ENCODE measurements at places on chromosomes 2 and 18.

DNA sequence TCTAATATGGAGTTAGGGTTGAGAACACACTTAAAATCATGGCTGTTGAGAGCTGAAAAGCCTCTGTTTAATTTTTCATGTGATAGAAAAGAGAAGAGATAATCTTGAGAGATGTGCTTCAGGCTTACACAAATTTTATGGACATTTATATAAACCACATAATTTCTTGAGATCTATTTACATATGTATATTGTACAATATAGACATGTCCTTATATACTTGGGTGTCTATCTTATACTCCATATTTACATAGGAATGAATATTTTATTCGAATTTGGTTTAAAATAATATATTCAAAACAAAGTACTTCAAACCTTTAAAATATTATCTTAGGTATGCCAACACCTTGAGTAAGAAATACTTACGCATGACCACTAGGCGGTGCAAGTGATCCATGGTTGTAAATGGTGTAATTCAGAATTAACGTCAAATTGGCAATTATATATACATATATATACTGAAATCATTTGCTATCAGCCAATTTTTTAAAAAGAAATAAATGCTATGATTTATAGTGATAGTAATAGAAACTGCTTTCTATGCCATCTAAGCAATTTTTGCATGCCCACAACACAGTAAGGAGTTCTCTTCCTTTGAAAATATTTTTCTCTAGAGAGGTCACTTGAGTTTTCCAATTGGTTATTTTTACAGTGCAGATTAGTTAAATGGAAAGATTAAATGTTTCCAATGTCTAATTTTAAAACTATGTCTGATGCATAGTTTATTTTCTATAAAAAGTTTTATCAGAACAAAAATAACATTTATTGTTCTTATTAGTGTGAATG, 37.6 kb upstream of the SPAG16 start:
- no peak overlapping the region for H3K4me3 ChIP-seq
- no peak overlapping the region for H3K27ac ChIP-seq
- no peaks in the 10 kb centered on the region for H3K27me3 ChIP-seq
- no peaks in the 10 kb centered on the region for H3K36me3 ChIP-seq
- DNase-seq, result peak; percentile 64
- no peaks in the 10 kb centered on the region for H3K4me1 ChIP-seq

GRCh38 chr2:191126386-191127085, 24.3 kb downstream of the STAT4 start:
- no peaks in the 10 kb centered on the region for H3K27me3 ChIP-seq
- no peak overlapping the region for H3K27ac ChIP-seq
- DNase-seq, result no peak
- H3K36me3 ChIP-seq, result no peaks in the 10 kb centered on the region
- H3K4me3 ChIP-seq, result no peak overlapping the region

GRCh38 chr2:253202-253638, 10.6 kb downstream of the SH3YL1 start:
- no peak overlapping the region for H3K27ac ChIP-seq
- no peak overlapping the region for H3K4me3 ChIP-seq
- DNase-seq, result no peak
- H3K27me3 ChIP-seq, result no peaks in the 10 kb centered on the region
- H3K4me1 ChIP-seq, result no peaks in the 10 kb centered on the region

- H3K27me3 ChIP-seq, result no peaks in the 10 kb centered on the region
- peaks cover 3% of the 10 kb centered on the region for H3K4me1 ChIP-seq
- H3K4me3 ChIP-seq, result no peak overlapping the region
These were observed 314.5 kb upstream of the MMADHC start for GRCh38 chr2:149902081-149902480.

DNA sequence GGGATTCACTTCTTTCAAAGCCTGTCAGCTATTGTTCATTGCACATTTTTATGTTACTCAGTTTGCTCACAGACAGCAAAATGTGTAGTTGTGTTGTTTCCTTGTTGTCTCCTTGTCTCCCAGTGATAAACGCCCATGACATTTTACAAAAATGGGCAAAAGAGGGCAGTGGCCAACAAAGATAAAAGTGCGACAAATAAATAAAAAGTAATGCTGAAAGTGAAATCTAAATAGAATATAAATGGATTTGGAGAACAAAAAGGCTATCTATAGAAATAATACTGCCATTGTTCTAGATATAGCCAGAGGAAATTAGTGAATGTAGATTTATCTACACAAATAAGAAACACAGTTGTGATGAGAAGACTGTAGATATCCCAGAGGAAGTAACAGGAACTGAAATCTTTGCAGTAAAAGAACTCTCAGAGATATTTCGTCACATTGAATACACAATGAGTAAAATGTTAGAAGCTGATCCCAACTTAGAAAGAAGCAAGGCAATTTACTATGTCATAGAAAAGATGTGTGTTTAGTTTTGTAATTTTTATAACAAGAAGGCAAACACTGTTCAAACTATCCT, 1186.2 kb upstream of the FAM98A start:
- no peak overlapping the region for H3K27ac ChIP-seq
- no peak for DNase-seq
- H3K4me3 ChIP-seq, result no peak overlapping the region

Measured in IMR-90 (cell line).